ENCODE measurements at places on chromosomes 7 and 10. TPM values are rescaled to one million over a fixed set of nuclear protein-coding genes. Genes with fewer than 3 reads are reported as not detected.

- DNase-seq: no peak
Measured at GRCh38 chr10:69181433-69181832, 1.4 kb downstream of the SUPV3L1 start.

DNA sequence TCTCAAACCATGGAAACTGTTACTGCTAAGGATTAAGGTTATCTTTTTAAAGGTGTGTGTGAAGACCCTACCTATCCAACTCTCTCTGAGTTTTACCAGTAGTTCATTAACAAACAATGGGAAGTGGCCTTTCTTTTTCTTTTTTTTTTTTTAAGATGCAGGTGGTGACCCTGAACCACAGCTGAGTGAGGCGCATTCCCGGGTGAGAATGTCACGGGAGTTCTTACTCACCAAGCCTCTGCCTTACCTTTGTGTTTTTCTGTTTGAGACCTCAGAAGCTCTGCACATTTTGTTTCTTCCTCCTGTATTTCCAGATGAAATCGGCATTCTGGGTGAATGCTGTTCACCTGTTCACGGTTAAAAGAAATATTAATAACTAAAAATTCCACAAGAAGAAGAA is 2.5 kb downstream of the VIPR2 start:
- no peak for DNase-seq

GRCh38 chr10:79367426-79368189 is 20.3 kb downstream of the PPIF start:
- no peak for DNase-seq

Gene NEUROD6
- total RNA-seq: not detected

Gene LIPK
- not detected for total RNA-seq

Gene GRM3
- total RNA-seq: not detected

Gene SLC13A1
- total RNA-seq: not detected

Gene NUTM2A
- 0.17 TPM for total RNA-seq

DNA sequence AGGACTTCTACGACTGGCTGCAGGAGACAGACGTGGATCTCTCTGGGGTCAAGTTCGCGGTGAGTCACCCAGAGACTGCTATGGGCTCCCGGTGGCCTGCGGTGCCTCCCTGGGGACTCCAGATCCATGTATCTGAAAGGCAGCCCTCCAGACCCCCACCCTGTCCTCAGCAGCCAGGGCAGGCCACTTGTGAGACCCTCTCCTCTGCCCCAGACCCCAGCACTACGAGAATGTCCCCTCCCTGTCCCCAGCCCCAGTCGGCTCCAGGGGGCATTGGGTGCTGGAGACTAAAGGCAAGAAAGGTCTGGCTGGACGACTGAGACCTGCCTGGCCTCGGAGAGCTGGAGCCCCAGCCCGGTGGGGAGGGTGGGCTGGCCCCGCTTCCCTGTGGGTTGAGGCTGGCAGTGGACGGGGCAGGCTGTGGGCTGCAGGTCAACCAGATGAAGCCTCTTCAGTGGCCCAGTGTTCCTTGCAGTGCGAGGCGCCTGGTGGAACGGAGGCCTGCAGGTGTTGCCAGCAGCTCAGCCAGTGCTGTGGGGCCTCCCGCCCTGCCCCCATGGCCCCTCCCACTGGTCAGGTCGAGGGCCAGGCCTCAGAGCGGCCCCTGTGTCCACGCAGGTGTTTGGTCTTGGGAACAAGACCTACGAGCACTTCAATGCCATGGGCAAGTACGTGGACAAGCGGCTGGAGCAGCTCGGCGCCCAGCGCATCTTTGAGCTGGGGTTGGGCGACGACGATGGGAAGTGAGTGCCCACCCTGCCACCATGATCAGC is 13.8 kb downstream of the TMEM120A start:
- DNase-seq: no peak

GRCh38 chr10:93147281-93147680 is 73.6 kb downstream of the CYP26A1 start:
- DNase-seq: no peak

- DNase-seq: no peak
Measured at GRCh38 chr10:132723330-132723970, 62.5 kb downstream of the NKX6-2 start.

DNA sequence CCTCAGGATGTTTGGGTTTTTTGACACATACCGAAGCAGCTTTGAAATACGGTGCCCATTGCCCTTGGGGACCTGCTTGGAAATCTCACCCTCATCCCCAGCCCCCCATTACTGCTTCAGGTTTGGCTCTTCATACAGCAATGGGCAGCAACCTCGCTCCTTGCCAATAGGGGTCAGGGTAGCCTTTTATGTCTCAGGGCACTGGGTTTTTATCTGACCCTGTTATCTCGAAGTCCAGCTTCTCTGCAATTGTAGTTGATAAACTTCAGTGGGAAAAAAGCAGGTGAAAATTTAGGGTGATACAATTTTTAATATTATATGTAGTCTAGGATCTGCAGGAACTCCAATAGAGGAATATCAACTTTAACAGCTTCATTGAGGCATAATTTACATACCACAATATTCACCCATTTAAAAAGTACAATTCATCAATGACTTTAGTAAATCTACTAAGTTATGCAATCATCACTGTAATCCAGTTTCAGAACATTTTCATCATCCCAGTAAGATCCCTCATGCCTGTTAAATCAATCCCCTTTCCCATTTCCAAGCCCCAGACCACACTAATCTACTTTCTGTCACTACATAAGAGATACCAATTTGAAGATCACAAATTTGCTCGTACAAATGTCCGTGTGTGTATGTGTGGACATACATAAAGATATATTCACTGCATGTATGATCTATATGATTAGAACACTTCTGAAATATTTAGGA is 386.2 kb downstream of the KCNMA1 start:
- DNase-seq: no peak

DNA sequence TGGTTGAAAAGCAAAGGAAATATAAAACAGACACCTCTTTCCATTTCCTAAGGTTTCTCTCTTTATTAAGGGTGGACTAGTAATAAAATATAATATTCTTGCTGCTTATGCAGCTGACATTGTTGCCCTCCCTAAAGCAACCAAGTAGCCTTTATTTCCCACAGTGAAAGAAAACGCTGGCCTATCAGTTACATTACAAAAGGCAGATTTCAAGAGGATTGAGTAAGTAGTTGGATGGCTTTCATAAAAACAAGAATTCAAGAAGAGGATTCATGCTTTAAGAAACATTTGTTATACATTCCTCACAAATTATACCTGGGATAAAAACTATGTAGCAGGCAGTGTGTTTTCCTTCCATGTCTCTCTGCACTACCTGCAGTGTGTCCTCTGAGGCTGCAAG is 154.4 kb upstream of the LANCL2 start:
- no peak for DNase-seq

DNA sequence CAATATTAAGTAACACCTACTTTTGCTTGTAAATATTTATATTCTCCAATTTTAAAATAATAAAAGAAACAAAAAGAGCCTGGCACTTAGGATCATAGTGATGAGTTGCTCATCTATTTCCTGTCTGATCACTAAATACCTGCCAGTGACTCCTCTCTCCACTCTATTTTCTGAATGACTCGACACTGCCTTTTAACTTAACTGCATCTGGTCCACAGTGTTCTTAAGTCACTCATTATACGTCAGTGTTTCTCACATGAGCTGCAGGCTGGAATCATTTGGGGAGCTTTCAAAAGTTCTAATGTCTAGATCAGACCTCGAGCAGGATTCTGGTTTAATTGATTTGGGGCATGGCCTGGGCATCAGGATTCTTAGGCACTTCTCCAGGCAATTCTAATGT is 78.0 kb upstream of the AGBL3 start:
- DNase-seq: no peak

DNA sequence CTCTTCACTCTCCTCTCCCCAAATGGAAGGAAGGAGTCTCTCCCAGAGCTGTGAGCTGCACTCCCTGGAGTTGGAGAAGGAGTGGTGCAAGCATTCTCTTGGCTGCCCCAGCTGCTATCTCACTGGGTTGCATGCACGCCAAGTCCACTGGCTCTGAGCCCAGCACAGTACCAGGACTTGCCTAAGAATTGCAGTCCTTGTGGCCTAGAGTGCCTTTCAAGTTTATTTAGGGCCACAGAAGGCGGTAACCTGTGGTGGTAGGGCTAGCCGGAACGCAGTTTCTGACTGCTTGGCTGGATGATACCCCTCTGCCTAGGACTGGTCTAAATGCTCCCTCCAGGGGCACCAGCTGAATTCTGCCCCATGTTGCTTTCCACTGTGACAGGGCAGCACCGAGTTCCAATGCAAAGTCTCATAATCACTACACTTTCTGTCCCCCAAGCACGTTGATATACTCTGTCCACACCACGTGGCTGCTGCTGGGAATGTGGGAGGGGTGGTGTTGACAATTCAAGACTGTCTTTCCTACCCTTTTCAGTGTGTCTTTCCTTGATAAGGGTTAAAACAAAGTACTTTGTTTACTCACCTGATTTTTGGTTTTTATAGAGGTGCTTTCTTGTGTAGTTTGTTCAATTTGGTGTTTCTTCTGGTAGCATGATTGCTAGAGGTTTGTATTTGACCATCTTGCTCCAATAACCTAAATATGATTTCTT is 57.0 kb downstream of the PHTF2 start:
- no peak for DNase-seq

DNA sequence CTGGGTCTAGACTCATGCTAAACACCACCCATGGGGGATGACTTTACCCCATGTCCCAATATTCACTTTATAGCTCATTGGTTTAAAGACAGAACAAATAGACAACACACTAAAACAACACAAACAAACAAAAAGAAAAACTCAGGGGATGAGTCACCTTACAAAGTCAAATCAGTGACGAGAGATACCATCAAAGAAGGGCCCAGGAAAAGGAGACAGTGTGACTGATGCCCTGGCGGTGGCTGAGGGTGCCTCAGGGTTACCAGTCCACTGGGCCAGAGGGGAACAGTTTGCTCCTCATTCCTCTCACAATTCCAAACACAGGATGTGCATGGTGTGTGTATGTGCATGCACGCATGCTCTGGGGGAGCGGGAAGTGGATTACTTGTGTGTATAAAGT is 171.3 kb upstream of the PRKCQ start:
- DNase-seq: no peak

Gene UBTD1
- 2.6 TPM for total RNA-seq

DNA sequence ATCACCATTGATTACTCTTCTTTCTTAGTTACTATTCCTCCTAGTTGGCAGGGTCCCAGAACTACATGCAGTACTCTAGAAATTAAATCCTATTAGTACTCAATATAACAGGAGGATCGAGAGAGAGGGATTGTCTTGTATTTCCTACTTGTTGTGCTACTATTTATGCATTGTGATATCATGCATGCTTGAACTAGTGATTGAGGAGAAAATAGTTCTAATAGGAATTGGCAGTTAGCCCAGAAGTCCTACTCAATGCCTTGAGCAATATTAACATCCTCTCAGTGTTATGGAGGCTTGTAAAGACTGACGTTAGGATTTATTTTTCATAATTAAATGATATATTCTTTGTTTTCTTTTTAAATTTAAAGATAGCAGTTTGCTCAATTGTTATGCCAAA is 67.4 kb downstream of the FOXP2 start:
- no peak for DNase-seq

- no peak for DNase-seq
Measured at GRCh38 chr7:36261019-36261754, 108.1 kb downstream of the EEPD1 start.

Gene PDSS1
- 12.9 TPM for total RNA-seq

DNA sequence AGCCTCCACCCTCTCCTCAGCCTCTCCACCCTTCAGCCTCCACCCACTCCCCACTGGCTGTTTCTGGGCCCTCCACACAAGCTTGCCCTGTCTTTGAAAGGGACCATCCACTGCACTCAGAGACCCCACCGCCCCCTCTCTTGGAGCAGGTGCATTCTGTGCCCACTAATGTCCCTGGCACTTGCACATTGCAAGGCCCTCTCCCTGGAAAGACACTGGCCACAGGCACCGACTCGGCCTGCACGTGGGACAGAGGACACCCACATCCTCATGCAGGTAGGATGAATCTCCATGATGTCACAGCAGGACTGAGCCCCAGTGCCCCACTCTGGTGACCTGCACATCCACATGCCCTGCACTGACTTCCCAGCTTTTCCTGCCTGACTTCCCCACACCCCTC is 36.8 kb upstream of the EBF3 start:
- no peak for DNase-seq

Gene ITIH5
- total RNA-seq: not detected

GRCh38 chr7:47039089-47039648 is 542.7 kb downstream of the TNS3 start:
- DNase-seq: no peak

- DNase-seq: no peak
Measured at GRCh38 chr10:129396021-129396722, 70.9 kb upstream of the MGMT start.

DNA sequence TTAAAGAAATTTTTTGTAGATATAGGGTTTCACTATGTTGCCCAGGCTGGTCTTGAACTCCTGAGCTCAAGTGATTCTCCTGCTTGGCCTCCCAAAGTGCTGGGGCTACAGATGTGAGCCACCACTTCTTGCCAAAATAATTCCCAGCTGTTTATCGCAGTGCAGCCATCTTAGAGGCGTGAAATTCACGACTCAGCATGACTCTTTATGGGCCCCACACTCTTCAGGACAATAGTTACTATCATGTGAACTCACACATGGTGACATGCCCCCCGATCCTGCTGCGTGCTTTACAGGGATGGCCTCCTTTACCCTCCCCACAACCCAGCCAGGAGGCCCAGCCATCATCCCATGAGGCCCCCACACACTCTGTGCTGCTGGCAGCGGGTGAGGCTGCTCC is 4.6 kb downstream of the COX19 start:
- no peak for DNase-seq

GRCh38 chr10:76990561-76990960 is 647.0 kb downstream of the KCNMA1 start:
- no peak for DNase-seq

DNA sequence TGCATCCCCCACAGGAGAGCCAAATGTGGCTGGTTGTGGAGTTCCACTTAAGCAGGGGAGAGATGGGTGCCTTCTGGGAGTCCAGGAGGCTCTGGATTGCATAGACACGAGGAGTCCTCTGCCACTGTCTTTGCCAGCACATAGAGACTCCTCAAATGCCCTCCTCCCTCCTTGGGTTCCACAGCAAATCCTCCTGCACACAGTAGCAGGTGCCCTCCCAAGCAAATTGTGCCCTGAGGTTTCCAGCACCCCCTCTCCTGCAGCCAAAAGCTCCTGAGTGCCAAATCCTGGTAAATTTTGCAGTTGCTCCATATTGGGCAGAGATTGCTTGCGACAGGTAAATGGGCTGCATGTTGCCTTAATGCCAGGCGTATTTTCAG is 5.8 kb downstream of the EVX1 start:
- no peak for DNase-seq

DNA sequence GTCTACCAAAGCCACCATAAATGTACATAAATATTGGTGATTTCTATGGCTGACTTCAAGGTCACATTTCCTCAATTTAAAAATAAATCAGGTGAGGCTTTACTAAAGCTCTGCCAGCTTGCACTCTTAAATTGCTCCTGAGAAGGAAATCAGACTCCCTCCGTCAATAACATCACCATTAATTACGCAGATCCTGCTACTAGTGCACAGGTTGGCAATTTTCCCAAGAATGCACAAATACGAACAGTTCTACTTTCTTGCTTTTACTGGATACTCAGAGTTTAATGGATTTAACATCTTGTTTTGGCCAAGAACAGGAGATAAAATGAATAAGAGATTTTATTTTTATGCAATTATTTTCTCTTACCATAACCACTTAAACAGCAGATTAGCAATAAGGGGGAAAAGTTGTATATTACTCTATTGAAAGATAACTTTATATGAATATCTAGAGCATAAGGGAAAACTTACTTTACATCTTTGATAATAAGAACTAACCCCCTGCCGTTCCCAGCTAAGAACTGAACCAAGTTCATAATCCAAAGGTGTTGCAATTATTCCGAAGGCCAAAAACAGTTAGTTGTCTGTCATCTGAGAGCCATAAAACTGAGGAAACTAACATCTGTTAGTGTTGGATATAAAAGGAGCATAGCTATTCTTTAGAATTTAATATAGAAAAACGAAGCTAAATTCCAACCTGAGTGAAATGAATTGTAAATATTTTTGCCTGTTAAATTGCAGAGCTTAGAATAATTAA is 140.5 kb downstream of the TWIST1 start:
- no peak for DNase-seq

Measured in activated CD4-positive, alpha-beta memory T cell treated with anti-CD3 and anti-CD28 coated beads for 36 hours (primary cell).